ENCODE measurements at places on chromosomes 11 and 22.

GRCh38 chr11:108672113-108672512 is 7.2 kb downstream of the DDX10 start:
- DNase-seq: no peak

GRCh38 chr11:65290448-65291165 is 24.1 kb upstream of the CDC42EP2 start:
- DNase-seq: no peak

DNA sequence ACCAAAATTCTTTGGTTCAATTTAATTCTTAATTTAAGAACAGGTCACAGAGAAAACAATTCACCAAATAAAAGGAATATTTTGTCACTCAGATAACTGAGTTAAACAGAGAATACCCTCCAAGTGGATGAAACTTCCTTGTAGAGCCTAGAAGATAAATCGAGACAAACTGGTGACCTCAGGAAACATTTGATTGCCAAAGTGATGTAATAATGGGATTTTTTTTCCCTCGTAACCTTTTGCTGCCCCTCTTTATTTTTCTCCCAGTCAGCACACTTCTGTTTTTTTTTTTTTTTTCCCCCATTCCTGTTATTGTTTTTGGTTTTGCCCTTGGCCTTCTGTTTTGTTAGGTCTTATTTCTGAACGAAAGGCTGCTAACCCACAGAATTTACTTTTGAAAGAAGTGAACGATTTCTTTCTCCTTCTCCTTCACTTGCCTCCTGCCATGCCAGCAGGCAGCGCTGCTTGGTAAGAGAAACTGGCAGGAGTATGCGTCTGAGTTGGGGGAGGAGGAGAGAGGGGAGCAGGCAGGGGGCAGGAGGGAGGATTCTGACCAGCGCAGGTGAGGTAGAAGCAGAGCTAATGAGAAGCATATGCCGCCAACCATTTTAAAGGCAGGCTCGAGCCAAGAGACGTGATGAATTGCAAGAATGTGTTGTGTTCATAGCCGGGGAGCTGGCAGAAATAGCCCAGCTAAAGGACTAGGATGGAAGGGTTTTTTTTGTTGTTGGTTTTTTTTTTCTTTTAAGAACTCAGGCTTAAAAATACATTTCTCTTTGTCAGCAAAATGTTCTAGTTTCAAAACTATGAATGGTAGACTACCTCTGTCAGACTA is 121.9 kb upstream of the MTMR2 start:
- DNase-seq: no peak

DNA sequence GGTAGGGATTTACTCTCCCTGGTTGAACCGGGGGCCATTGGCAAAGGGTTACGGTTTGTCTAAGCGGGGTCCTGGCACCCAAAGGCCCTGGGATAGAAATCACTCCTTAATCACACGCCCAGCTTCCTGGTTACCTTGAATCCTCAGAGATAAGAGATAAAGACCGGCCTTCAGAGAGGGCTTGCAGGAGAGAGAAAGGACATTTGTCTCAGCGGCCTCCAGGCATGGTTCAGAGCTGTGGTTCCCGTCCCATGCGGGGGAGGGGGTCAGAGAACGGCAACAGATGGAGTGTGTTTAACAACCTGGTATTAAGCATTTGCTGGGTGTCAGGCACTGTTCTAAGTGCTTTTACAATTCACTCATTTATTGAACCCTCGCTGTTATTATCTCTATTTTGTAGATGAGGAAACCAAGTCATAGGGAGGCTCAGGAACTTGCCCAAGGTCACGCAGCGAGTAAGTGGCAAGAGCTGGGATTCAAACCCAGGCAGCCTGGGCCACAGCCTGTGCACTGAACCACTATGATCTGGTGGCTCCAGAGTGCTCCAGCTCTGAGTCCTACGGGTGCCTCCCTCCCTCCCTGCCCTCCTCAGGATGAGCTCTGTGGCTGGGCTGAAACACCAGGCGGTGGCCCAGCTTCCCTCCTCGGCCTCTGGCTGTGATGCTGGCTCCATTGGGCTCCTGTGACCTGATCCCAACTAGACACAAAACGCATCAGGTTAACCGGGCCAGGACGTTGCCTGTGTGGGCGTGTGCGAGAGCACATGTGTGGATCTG is 18.6 kb downstream of the LRRC10B start:
- DNase-seq: no peak

Measured in urothelium cell line (cell line).